ENCODE measurements at places on chromosomes 1 and 21.

DNA sequence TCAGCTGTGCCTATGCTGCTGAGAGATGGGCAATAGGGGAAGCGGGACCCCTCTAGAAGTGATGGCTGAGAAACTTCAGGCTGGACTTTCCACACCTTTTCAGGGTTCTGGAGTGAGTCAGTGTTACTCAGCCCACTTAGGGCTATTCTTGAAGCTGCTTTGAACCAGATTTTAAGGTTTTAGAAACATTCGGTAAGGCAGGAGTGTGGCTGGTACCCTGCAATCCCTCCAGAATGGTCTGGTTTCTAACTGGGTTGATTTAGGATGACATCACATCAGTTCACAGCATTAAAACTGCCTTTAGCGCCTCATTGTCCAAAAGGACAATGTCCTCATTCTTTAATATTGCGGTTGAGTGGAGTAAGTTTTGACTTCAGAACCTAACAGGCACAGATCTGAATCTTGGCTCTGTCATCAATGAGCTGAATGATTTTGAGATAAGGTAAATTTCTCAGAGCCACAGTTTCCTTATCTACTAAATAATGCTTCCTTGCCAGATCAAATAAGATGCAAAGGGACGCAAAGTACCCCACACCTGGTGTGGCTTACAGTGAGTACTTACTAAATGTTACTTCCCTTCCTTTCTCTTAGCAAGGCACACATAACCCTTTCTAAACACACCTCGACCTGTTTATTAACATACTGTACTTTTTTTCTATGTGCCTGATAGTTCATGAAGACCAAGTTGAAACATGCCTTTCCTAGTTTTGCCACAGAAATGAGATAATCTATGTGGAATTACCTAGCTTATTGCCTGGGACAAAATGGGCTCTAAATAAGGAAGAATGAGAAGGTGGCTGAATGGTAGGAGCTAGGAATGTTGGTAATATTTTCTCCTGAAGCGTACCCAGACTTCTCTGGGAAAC, 209.8 kb downstream of the ROR1 start:
- H3K4me3 ChIP-seq = no peak overlapping the region
- no peak for DNase-seq
- H3K27ac ChIP-seq = no peak overlapping the region
- no peaks in the 10 kb centered on the region for H3K27me3 ChIP-seq
- no peaks in the 10 kb centered on the region for H3K4me1 ChIP-seq
- H3K36me3 ChIP-seq = no peaks in the 10 kb centered on the region

DNA sequence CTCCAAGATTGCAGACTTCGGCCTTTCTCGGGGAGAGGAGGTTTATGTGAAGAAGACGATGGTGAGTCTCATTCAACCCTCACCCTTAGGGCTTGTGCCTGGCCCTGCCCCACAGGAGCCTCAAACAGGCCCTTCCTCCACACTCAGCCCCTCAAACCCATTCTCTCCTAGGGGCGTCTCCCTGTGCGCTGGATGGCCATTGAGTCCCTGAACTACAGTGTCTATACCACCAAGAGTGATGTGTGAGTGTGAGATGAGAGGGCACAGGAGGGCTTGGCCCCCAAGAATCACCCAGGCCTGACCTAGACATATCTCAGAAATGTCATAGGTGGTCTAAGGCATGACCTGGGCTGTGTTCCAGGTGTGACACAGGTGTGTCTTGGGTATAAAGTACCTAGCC, 18.3 kb upstream of the MPL start:
- no peak for DNase-seq
- no peaks in the 10 kb centered on the region for H3K36me3 ChIP-seq
- no peak overlapping the region for H3K27ac ChIP-seq
- H3K4me1 ChIP-seq = no peaks in the 10 kb centered on the region
- H3K4me3 ChIP-seq = no peak overlapping the region

- no peak overlapping the region for H3K27ac ChIP-seq
- no peaks in the 10 kb centered on the region for H3K4me1 ChIP-seq
- no peaks in the 10 kb centered on the region for H3K27me3 ChIP-seq
These were observed 59.2 kb downstream of the LHX9 start for GRCh38 chr1:197976368-197976767.

- H3K4me1 ChIP-seq = peaks cover 12% of the 10 kb centered on the region
- H3K27me3 ChIP-seq = peaks cover 17% of the 10 kb centered on the region
- H3K27ac ChIP-seq = no peak overlapping the region
- H3K36me3 ChIP-seq = no peaks in the 10 kb centered on the region
- no peak for DNase-seq
- H3K4me3 ChIP-seq = no peak overlapping the region
These were observed 1.1 kb upstream of the DYNLT5 start for GRCh38 chr1:66751160-66751559.

DNA sequence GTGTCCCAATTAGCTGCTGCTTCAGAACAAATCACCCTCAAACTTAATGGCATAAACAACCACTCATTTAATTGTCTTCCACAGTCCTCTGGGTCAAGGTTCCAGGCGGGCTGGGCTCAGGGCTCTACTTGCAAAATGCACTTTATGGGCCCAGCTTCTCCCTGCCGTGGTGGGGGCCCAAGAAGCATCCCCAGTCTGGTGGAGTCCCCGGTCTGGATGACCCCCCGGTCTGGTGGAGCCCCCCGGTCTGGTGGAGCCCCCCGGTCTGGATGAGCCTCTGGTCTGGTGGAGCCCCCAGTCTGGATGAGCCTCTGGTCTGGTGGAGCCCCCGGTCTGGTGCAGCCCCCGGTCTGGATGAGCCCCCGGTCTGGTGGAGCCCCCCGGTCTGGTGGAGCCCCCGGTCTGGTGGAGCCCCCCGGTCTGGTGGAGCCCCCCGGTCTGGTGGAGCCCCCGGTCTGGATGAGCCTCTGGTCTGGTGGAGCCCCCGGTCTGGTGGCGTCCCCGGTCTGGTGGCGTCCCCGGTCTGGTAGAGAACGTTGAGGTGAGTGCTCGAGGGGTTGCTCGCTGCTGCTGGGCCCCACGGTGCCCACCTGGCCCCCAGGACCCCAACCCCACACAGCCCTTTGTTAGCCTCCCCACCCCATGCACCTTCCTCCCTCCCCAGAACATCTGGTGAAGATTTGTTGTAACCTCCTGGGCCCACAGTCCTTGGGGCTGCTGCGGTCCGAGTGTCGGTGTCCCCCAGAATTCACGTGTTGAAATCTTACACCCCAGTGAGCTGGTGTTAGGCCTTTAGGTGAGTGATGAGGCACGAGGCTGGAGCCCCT, 33.8 kb downstream of the POFUT2 start:
- H3K4me3 ChIP-seq = no peak overlapping the region
- H3K27me3 ChIP-seq = no peaks in the 10 kb centered on the region
- no peaks in the 10 kb centered on the region for H3K36me3 ChIP-seq

GRCh38 chr1:64183395-64184002, 19.9 kb upstream of the UBE2U start:
- no peak overlapping the region for H3K27ac ChIP-seq
- no peaks in the 10 kb centered on the region for H3K27me3 ChIP-seq
- DNase-seq = no peak
- no peaks in the 10 kb centered on the region for H3K36me3 ChIP-seq
- no peak overlapping the region for H3K4me3 ChIP-seq
- H3K4me1 ChIP-seq = no peaks in the 10 kb centered on the region

DNA sequence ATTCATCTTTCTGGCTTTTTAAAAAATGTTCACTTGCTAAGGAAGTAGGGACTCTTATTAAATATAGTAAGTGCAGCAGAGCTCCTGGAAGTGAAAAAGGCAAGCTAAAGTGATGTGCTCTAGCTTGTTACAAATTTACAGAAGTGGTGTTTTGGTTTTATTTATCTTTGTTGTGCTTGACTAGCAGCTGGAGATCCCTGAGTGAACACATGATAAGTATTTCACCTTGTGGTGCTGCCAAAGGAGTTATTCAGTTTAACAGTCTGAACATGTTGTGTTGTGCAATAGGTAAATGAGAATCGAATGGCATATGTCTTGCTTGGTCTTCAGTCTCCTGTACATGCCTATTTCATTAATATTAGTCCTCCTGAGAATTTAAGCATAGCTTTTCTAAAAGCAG, 315.7 kb downstream of the TPR start:
- no peaks in the 10 kb centered on the region for H3K36me3 ChIP-seq
- no peak overlapping the region for H3K27ac ChIP-seq
- DNase-seq = no peak
- no peaks in the 10 kb centered on the region for H3K4me1 ChIP-seq
- H3K4me3 ChIP-seq = no peak overlapping the region

DNA sequence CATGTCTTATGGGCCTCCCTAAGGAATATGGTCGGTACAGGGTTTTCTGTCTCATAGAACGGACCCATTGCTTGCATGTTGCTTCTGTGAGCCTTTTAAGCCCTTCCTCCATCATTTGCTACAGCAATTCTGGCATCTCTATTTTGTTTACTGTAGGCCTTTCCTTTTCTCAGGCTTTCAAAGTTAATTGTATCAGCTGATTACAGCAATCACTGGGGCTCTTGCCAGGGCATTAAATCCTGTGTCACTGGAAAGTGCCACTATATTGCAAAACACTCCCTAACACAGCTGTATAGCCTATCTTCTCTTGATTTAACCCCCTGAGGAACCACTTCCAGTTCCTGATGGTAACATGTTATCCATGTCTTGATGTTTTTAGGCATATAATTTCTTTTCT, 156.5 kb downstream of the PDE4B start:
- no peak for DNase-seq
- no peak overlapping the region for H3K27ac ChIP-seq
- H3K4me1 ChIP-seq = no peaks in the 10 kb centered on the region
- H3K36me3 ChIP-seq = no peaks in the 10 kb centered on the region

DNA sequence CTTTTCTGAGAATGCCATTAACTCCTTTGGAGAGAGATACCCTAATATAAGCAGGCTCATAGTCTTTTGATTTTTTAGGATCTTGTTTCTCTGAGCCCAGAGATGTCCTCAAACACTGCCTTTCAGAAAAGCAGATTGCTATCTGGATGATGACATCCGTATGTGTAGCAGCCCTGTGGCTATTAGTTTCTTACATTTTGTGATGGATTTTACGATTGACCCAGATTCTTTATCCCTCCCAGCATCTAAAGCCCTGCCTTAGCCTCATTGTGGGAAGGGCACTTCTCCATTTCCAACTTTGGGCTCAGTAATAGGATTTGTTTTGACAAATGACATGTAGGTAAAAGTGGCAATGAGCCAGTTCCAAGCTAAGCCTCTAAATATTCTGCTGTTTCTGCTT, 300.3 kb downstream of the TTLL7 start:
- no peaks in the 10 kb centered on the region for H3K27me3 ChIP-seq
- H3K4me1 ChIP-seq = no peaks in the 10 kb centered on the region
- no peak for DNase-seq
- no peak overlapping the region for H3K4me3 ChIP-seq
- no peak overlapping the region for H3K27ac ChIP-seq

DNA sequence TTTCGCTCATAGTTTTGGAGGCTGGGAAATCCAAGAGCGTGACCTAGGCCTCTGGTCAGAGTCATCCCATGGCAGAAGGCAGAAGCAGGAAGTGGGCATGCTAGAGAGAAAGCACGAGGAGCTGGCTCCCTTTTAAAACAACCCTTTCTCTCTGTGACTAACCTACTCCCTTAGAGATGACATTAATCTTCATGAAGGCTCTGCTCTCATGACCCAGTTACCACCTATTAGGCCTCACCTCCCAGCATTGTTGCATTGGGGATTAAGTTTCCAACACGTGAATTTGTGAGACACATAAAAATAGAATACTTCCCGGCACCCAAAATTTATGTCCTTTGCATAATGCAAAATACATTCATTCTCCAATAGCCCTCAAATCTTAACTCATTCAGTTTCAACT, 223.1 kb upstream of the ST6GALNAC5 start:
- no peak overlapping the region for H3K4me3 ChIP-seq
- H3K27ac ChIP-seq = no peak overlapping the region
- no peak for DNase-seq
- no peaks in the 10 kb centered on the region for H3K4me1 ChIP-seq

GRCh38 chr1:47753808-47754207, 243.4 kb downstream of the TRABD2B start:
- H3K36me3 ChIP-seq = no peaks in the 10 kb centered on the region
- H3K4me1 ChIP-seq = no peaks in the 10 kb centered on the region
- no peak overlapping the region for H3K4me3 ChIP-seq
- no peak overlapping the region for H3K27ac ChIP-seq
- H3K27me3 ChIP-seq = no peaks in the 10 kb centered on the region

DNA sequence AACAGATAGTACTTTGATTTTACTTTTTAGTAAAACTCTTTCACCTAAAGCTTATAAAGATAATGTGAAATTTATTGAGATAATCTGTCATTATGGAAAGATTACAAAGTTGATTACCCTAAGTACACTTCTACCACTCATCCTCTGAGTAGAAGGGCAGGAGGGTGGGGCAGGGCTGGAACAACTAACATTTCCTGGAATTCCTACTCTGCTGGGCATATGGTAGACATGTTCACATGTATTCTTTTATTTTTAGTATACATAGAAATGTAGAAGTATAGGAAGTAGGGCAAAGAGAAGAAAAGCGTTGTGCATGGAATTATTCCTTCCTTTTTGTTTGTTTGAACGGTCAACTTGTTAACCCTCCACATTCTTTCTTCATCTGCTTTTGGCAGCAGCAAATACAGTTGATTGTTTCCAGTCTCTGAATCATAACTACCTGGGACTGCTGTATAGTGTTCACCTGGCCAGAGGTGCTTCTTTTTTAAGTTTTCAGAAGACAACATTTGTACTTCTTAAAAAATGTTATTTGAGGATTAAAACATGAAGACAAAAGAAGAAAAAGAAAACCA, 85.1 kb downstream of the POU2F1 start:
- no peak overlapping the region for H3K4me3 ChIP-seq
- no peak for DNase-seq
- H3K27me3 ChIP-seq = no peaks in the 10 kb centered on the region
- no peaks in the 10 kb centered on the region for H3K4me1 ChIP-seq
- no peak overlapping the region for H3K27ac ChIP-seq

DNA sequence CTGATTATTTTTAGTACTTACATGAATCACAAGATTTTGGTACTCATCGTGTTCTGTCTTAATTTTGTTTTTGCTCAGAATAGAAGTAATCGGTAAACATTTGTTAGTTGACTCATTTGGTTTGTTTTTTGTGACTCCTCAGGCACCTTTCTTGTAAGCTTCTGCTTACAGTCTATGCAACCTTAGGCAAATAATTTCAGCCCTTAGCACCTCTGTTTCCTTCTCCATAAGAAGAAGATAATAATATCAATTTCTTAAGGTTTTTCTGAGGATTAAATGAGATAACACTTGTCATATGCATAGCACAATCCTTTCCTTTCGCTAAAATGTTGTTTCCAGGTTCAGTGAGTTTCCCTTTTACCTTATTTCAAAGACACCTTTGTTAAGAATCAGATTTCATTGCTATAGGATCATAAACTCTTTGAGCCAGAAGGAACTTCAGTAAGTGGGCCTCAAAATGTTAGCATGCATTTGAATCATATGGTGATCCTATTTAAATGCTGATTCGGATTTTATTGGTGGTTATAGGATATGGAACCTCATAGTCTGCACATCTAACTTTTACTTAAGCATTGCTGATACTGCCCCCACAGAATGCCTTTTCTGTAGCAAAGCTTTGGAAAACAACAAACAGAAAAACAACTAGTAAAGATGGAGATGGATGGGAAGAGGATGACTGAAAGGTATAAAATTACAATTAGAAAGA, 272.7 kb upstream of the CACYBP start:
- no peak overlapping the region for H3K4me3 ChIP-seq
- no peak overlapping the region for H3K27ac ChIP-seq
- H3K27me3 ChIP-seq = no peaks in the 10 kb centered on the region
- no peak for DNase-seq

- peaks cover 13% of the 10 kb centered on the region for H3K4me1 ChIP-seq
- DNase-seq = no peak
- no peaks in the 10 kb centered on the region for H3K27me3 ChIP-seq
- no peak overlapping the region for H3K4me3 ChIP-seq
- no peaks in the 10 kb centered on the region for H3K36me3 ChIP-seq
These were observed 3.5 kb upstream of the NBL1 start for GRCh38 chr1:19640363-19641316.

GRCh38 chr1:102732927-102733326, 375.4 kb downstream of the COL11A1 start:
- H3K4me3 ChIP-seq = no peak overlapping the region
- DNase-seq = no peak
- no peaks in the 10 kb centered on the region for H3K4me1 ChIP-seq
- no peak overlapping the region for H3K27ac ChIP-seq
- H3K36me3 ChIP-seq = no peaks in the 10 kb centered on the region

Data from effector memory CD4-positive, alpha-beta T cell (primary cell).